ENCODE measurements at places on chromosomes 6 and 20.

- DNase-seq, result no peak
These were observed 10.8 kb downstream of the HLA-DQB2 start for GRCh38 chr6:32752580-32752979.

GRCh38 chr6:127415096-127415495 is 44.1 kb downstream of the KIAA0408 start:
- DNase-seq, result no peak

- DNase-seq, result no peak
These were observed 384.0 kb downstream of the SAMD5 start for GRCh38 chr6:147892476-147892875.

DNA sequence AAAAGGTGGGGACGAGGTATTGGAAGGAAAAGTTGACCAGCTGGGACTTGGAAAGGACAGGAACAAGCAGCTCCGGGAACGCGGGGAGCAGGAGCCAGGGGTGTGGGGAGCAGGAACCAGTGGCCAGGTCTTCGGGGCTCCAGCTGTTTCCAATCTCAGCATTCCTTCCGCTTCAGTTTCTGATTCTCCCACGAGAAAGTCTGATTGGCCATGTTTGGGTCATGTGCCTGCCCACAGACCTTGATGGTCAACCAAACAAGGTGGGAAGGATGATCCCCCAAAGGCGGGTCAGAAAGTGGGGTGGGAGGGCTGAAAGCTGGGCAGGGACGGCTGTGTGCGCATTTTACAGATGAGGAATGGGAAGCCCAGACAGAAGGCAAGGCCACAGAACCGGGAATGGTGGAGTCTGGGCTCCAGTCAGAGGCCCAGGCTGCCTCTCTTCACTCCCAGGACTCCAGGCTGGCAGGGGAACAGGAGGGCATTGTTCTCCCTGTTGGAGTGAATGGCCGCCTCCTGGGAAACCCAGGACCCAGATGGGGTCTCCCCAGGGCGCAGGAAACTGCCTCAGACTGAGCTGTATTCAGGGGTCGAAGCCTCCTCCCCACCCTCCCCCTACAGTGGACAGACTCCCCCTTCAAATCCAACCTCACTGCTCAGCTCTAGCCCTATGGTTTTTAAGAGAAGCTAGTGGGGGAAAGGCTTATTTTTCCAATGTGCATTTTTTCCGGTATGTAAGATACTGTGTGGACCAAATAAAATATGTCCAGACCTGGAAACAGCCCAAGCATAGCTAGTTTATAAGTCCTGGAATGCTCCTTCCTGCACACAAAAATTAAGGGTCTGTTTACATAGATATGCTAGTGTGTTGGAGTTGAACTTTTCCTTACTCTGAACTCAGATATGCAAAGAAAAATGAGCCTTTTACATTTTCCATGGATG is 12.2 kb upstream of the PTGIS start:
- DNase-seq, result no peak

GRCh38 chr6:13694562-13694961 is 17.1 kb downstream of the RANBP9 start:
- peak; percentile 41 for DNase-seq

- no peak for DNase-seq
These were observed 72.3 kb downstream of the CARMIL1 start for GRCh38 chr6:25351485-25351884.

GRCh38 chr6:151178373-151178772 is 61.4 kb upstream of the AKAP12 start:
- no peak for DNase-seq

GRCh38 chr20:17961587-17961940 is 7.0 kb downstream of the SNX5 start:
- DNase-seq, result no peak

DNA sequence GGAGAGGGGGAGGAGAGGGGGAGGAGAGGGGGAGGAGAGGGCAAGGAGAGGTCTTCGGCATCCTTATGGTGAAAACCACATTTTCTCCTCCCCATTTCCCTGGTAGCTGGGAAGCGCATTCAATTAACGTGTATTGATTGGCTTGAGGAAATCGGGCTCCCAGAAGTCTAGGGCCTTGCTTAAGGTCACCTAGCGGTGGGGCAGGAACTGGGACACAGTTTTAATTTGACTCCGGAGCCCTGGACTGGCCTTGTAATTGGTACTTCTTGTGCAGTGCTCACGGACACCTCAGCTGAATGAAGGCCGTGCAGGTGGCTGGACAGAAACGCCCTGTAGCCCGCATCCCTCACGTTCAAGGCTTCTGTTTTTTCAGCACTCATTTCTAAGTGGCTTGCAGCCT is 42.8 kb downstream of the CTCFL start:
- no peak for DNase-seq

GRCh38 chr6:42509765-42510164 is 54.1 kb upstream of the UBR2 start:
- DNase-seq, result no peak
